Mammary epithelial cell (primary cell): ENCODE measurements at places on chromosomes 4 and X. TPM values are rescaled to one million over a fixed set of nuclear protein-coding genes. Genes with fewer than 3 reads are reported as not detected.
A peak's percentile ranks its signal among the peaks of the same experiment; 100 is the strongest.

GRCh38 chr4:167452922-167453430 is 218.7 kb upstream of the SPOCK3 start:
- DNase-seq = no peak

DNA sequence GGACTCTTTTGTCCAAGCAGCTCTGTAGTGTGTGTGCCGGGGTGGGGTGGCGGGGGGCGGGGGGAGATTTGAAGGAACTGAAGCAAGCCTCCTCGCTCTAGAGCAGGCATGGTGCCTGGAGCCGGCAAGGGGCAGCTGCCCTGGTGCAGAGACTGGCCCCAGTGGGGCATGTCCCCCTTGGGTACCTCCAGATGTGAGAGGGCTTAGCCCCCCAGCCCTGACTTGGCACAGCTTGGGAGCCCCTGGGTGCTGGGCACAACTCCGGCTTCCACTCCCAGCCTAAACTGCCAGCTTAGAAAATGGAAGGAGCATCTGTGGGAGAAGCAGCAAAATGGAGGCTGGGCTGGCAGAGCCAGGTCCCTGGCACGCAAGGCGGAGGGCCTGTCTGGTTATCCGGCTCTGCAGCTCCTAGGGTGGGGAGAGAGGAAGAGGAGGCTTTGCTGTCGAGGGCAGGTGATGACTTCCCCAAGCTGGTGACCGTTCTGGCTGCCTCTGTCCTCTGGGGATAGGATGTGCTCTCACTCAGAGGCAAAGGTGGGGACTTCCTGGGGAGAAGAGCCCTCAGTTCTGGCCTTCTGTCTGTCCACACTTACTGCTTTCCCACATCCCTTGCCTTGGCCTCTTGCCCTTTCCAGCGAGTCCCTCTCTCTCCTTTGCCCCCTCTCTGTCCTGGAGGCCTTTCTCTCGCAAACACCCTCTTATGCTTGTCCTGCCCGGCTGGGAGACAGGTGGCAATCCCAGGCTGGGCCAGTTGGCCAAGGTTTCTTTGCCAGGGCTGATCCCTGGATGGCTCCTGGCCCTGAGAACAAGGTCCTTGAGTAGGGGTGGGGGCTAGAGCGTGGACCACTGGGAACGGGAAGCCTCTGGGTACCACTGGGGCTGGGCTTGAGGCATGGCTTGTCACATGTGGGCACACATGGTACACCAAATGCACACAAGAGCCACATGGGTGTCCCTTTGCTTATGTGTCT is 2.0 kb downstream of the DLG3 start:
- no peak for DNase-seq

- DNase-seq = no peak
Measured at GRCh38 chr4:151690876-151691275, 69.9 kb downstream of the GATB start.

DNA sequence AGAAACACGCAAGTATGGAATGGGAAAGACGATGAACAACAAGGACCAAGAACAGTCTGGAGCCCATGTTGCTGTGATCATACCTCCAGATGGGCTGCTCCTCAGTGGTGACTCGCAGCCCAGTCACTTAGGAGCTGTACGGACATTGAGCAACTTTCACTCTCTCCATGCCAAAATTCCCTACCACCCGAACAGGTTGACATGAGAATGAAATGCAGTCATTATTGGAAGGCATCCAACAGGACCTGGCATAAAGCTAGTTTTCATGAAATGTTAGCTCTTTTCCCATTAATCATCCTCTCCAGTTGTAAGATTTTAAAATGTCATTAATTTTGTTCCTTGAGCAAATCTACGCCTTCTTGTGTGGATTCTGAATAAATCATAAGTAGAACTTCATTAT is 82.7 kb upstream of the GPM6B start:
- DNase-seq = peak; percentile 98

- no peak for DNase-seq
Measured at GRCh38 chr4:109026588-109026987, 263.7 kb upstream of the ETNPPL start.

GRCh38 chr4:147674496-147674895 is 9.5 kb downstream of the PRMT9 start:
- no peak for DNase-seq

- DNase-seq = no peak
Measured at GRCh38 chr4:6216588-6216987, 16.2 kb upstream of the JAKMIP1 start.

- DNase-seq = peak; percentile 73
Measured at GRCh38 chr4:98094118-98094517, 49.2 kb downstream of the STPG2 start.

GRCh38 chr4:26088433-26088928 is 174.5 kb downstream of the SMIM20 start:
- DNase-seq = peak; percentile 74

- peak; percentile 67 for DNase-seq
Measured at GRCh38 chr4:52096048-52096447, 44.9 kb downstream of the SPATA18 start.

- DNase-seq = no peak
Measured at GRCh38 chrX:109624641-109625616, at the start of gene KCNE5. TSS of gene KCNE5 (minus strand) at chrX:109625172. CDS start at chrX:109625020, 152 bp downstream.

DNA sequence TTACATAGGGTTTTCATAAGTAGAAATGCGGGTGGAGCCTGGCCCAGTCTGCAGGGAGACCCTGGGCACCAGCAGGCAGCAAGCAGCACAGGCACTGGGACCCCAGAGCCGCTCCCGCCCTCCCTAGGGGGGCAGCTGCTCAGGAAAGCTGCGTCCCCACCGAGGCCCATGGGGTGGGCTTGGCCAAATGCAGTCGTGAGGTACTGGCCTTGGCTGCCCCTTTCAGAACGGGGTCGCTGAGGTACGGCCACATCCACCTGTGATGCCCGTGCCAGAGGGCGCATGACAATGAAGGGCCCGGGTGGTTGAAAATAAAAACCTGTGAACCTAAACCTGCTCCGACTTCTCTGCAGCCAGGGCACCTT is 16.7 kb downstream of the TMEM175 start:
- no peak for DNase-seq

GRID2 gene
- polyA plus RNA-seq = not detected

TNMD gene
- polyA plus RNA-seq = not detected

PNMA6F gene
- not detected for polyA plus RNA-seq
